ENCODE measurements at places on chromosomes 4 and X.

- DNase-seq, result no peak
These were observed 24.8 kb downstream of the HHIP start for GRCh38 chr4:144670776-144671175.

- DNase-seq, result no peak
These were observed 135.1 kb downstream of the ARHGAP6 start for GRCh38 chrX:11530621-11531020.

- DNase-seq, result peak; percentile 3
These were observed at the start of gene SPATA18 for GRCh38 chr4:52051213-52051614. TSS of gene SPATA18 (plus strand) at chr4:52051304. CDS start at chr4:52051705, 401 bp downstream.

GRCh38 chrX:997631-998137, 214.8 kb downstream of the CRLF2 start:
- DNase-seq, result no peak

DNA sequence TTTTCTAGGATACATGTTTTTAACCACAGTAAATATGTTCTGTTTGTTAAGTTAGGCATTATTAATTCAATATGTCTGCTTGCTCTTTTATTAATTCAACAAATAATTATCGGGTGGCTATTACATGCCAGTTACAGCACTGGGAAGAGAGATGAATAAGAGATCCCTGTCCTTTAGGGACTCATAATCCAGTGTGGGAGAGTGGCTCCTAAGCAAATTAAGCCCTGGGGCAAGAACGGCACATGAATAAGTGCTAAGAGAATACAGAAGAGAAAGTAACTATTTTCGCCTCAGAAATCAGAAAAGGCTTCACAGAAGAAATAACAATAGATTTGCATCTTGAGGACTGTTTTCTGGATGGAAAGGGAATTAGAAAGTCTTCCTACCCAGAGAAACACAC, 236.7 kb downstream of the NR3C2 start:
- DNase-seq, result no peak

GRCh38 chr4:169627307-169627706, 6.9 kb downstream of the CLCN3 start:
- DNase-seq, result no peak

- DNase-seq, result no peak
These were observed 18.8 kb upstream of the RPS6KA3 start for GRCh38 chrX:20285511-20285910.

DNA sequence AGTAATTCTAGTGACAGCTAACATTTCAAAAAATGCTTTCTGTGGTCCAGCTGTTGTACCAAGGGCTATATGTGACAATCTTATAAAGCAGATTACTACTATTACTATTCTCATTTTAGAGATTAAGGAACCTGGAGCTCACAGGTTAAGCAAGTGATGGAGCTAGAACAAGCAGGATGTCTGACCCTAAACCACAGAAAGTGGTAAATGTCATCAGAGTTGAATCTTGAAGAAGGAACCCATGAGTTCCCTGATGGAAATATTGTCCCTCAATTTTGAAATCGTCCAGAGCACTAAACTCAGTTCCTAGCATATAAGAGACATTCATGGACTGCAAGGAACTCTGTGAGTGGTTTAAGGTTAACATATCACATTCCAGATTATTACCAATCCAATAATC, 214.0 kb downstream of the APBB2 start:
- DNase-seq, result no peak

DNA sequence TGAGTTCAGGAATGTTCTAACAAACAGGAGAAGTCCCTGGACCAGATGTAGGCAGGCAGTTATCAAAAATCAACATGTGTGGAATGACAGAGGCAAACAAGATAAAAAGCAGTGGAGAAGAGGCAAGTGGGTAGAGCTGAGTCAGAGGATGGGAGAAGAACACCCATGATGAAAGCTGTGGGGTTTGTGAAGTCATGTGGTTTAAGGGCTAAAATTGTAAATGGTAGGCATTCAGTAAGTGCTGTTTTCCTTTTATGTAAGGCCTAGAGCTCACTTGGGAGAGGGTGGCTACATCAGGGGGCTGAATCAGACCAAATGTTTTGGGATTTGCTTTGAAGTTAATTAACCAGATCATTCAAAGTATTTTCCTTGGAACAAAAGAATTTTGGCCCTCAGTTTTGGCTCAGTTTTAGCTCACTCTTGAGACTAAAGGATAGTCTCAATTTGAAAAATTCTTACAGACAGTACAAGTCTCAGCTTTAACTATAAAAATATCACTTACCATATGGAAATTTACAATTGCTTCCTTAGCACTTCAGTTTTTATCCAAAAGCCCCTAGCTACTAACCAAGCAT, 114.5 kb upstream of the PCDH7 start:
- DNase-seq, result no peak

DNA sequence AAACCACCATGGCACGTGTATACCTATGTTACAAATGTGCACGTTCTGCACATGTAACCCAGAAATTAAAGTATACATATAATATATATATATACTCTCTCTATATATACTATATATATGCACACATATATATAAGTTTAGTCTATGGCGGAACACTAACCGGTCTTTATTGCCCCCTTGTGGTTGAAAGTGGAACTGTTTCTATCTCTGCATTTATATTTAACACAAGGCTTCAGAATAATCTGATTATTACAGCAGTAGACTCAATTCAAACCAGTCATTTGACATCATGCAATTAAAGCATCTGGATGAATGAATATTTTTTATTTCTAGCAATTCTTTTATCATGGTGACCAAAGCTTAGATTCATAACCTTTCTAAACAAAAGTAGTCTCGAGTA, 14.6 kb downstream of the RAB9B start:
- DNase-seq, result no peak

DNA sequence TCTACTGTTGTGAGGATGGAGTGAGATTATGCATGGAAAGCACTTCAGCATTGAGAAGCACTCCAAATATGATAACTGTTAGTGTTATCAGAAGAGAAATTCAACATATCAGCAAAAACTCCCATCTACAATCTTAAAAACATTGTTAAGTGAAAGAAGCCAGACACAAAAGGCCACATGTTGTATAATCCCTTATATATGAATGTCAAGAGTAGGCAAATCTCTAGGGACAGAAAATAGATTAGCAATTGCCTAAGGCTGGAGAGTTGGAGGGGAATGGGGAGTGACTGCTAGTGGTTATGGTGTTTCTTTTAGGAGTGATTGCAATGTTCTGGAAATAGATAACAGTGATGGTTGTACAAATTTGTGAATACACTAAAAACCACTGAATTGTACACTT, 122.5 kb upstream of the LNX1 start:
- no peak for DNase-seq

GRCh38 chrX:48470110-48470832, at the start of gene SLC38A5:
TSS of gene SLC38A5 (minus strand) at chrX:48470260. CDS start at chrX:48467924, 2,336 bp downstream.
- no peak for DNase-seq

- peak; percentile 71 for DNase-seq
These were observed 29.8 kb upstream of the RELL1 start for GRCh38 chr4:37715889-37716402.

DNA sequence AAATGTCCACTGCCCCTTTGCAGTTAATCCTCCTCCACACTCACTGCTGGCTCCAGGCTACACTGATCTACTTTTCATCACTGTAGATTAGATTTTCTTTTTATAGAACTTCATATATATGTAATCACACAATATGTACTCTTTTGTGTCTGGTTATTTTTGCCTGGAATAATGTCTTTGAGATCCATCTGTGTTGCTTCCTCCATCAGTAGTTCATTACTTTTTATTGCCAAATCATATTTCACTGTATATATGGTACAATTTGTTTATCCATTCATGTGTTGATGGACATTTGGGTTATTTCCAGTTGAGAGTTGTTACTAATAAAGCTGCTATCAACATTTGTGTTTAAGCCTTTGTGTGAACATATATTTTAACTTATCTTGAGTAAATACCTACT, 126.4 kb upstream of the SMIM10 start:
- DNase-seq, result no peak

DNA sequence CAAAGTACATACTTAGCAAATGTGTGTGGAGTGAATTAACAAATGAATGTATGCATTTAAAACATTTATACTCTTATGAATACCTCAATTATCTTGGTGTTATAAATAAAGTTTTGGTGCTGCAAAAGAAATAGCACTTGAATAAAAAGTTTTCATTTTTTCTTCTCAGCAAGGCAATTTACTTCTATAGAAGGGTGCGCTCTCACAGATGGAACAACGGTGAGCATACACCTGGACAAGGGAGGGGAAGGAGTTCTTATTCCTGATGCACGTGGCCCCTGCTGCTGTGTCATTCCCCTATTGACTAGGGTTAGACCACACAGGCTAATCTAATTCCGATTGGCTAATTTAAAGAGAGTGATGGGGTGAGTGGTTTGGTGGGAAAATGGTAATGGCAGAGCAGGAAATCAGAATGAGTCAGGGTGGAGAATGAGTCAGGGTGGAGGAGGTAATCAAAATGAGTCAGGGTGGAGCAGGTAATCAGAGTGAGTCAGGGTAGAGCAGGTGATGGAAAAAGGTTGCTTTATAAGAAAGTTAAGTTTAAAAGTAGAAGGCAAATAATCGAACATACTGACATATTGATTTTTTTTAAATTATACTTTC, 28.2 kb upstream of the PGK1 start:
- no peak for DNase-seq

GRCh38 chrX:69195192-69195591, 29.9 kb upstream of the PJA1 start:
- no peak for DNase-seq

DNA sequence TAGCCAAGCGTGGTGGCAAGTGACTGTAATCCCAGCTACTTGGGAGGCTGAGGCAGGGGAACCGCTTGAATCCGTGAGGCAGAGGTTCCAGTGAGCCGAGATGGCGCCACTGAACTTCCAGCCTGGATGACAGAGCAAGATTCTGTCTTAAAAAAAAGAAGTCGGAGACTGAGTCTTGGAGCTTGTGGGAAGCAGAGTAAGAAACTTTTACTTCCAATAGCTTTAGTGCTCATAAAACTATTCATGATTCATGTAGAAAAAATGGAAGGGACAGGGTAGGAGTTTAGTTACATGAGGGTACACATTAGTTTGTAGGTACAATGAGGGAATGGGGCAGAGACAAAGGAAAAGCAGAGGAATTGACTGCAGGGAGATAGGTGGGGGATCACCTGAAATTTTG, 19.3 kb downstream of the RAP2C start:
- DNase-seq, result no peak

DNA sequence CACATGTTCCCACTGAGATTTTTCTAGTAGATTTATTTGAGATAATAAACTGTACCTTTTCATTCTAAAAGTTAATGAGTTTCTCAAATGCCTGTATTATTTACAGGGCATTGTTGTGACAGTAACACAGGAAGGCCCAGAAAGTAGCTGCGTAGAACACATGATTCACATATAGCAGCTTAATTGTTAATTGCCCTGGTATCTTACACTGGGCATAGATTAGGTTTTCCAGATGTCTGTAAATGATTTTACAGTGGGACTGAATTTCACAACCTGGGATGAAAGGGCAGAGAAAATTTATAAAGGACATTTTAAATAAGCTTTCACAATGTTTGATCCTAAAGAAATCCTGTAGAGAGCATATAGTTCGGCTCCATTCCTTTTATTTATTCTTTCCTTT, 27.6 kb downstream of the UGT8 start:
- DNase-seq, result no peak

DNA sequence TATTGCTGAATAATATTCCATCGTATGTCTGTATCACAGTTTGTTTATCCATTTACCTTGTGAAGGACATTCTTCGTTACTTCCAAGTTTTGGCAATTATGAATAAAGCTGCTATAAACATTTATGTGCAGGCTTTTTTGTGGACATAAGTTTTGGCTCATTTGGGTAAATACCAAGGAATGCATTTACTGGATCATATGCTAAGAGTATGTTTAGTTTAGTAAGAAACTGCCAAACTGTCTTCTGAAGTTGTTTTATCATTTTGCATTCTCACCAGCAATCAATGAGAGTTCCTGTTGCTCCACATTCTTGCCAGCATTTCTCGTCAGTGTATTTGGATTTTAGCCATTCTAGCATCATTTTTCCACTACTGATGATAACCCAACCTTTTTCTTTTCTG, 232.7 kb upstream of the NR3C2 start:
- DNase-seq, result no peak

DNA sequence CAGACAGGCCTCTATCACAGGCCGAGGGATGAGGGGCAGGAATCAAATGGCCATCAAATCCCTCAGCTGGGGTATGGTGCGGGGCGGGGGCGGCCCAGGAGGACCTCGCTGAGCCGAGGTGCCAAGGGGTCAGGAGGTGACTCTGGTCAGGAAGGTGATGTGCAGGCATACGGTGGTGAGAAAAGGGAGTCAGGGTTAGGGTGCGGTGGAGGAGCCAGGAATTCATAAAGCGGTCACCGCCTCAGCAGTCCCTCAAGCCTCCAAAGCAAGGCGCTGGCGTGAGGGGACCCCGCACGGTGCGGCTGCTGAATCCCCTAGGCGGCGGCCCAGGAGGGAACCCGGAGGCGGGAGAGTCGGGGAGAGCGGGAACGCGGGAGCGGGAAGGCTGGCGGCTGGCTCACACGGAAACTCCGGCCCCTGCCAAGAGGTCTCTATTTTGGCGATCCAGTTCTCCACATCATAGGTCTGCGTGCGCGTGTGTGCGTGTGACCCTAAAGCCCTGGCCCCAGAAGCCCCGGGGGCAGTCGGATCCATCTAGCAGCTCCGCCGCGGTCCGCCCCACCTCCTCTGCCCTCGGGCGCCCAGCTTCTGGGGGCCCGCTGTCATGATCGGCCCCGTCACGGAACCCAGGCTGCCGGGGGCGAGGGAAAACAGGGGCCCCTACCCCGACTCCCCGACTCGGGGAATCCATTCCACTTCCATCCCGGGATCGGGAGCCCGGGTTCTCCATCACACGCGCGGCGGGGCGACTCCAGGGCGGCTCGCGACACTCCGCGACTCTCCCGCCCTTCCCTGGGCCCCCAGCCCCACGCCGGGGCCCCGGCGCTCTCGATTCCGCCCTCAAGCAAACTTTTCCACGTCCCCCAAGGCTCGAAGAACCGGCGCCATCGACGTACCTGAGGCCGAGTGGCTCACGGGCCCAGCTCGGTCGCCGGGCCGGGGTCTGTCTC, 593 bp downstream of the ELF4 start:
- DNase-seq, result peak; percentile 10

- no peak for DNase-seq
These were observed 67.2 kb upstream of the BRWD3 start for GRCh38 chrX:80876877-80877276.

- DNase-seq, result no peak
These were observed 25.1 kb downstream of the USP53 start for GRCh38 chr4:119237642-119238041.

DNA sequence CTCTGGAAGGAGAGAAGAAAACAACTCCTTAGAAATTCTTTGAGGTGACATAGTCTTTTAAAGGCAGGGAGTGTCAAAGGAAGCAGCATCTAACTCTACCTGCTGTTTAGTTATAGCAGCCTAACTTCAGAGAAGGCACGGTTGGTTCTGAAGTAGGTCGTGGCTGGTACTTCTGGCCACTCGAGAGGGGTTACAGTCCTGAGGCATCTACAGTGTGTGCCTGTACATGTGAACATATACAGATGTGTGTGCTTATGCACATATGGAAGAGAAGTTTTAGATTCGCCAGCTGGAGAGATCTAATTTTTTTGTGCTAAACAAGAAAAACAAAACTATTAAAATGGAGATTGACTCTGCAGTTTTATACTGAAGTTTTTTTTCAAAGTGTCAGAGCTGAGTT, 52.7 kb downstream of the GATB start:
- DNase-seq, result no peak

All from COR-L47 (cell line).